ENCODE measurements at places on chromosomes 12 and 14. TPM values are rescaled to one million over a fixed set of nuclear protein-coding genes. Genes with fewer than 3 reads are reported as not detected.

DNA sequence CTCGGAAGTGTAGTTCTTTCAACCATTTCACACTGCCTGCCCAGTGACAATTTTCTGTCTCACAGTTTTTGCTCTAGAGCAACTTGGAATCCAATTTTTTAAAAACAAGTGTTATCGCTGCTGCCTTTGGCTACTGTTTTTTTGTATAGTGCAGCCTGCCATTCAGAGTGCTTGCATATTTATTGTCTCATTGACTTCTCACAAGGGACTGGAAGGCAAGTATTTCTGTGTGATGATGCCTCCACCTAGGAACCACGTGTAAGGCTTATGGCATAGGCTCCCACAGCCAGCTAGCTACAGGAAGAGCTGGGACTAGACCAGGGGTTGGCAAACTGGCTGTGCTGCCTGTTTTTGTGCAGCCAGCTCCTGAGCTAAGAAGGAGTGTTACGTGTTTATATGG is 903 bp downstream of the PARPBP start:
- peak overlapping the region; percentile 91 for H3K4me3 ChIP-seq
- peak overlapping the region; percentile 91 for H3K27ac ChIP-seq
- peaks cover 40% of the 10 kb centered on the region for H3K36me3 ChIP-seq
- peaks cover 45% of the 10 kb centered on the region for H3K4me1 ChIP-seq

- no peak overlapping the region for H3K27ac ChIP-seq
- H3K27me3 ChIP-seq: no peaks in the 10 kb centered on the region
- H3K4me1 ChIP-seq: peaks cover 8% of the 10 kb centered on the region
- no peak overlapping the region for H3K4me3 ChIP-seq
Measured at GRCh38 chr12:101891462-101891971, 14.1 kb downstream of the DRAM1 start.

The ACACB gene
- total RNA-seq: 12.2 TPM

The ARPC3 gene
- total RNA-seq: 460 TPM

DNA sequence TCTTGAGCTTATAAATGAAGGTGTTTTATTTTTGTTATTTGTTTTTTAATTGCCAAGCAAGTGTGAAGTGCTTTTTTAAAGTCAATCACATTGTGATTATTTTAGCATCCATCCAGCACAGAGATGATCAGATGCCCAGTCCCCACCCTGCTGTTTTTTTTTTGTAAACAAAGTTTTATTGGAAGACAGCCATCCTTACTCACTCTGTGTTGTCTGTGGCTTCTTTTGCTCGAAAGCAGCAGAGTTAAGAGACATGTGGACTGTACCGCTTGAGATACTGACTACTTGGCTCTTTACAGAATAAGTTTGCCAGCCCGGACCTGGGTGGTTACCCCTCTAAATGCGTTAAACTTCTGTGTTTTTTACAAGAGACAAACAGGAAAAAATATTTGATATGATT is 30.9 kb upstream of the AMN start:
- no peak overlapping the region for H3K27ac ChIP-seq
- H3K4me1 ChIP-seq: no peaks in the 10 kb centered on the region
- H3K36me3 ChIP-seq: peaks cover 48% of the 10 kb centered on the region
- no peaks in the 10 kb centered on the region for H3K27me3 ChIP-seq

The PLA2G1B gene
- not detected for total RNA-seq

The POU6F1 gene
- total RNA-seq: 4.8 TPM

GRCh38 chr12:24113701-24114100 is 164.2 kb upstream of the SOX5 start:
- no peak overlapping the region for H3K27ac ChIP-seq
- no peak overlapping the region for H3K4me3 ChIP-seq
- no peaks in the 10 kb centered on the region for H3K36me3 ChIP-seq
- H3K27me3 ChIP-seq: no peaks in the 10 kb centered on the region

DNA sequence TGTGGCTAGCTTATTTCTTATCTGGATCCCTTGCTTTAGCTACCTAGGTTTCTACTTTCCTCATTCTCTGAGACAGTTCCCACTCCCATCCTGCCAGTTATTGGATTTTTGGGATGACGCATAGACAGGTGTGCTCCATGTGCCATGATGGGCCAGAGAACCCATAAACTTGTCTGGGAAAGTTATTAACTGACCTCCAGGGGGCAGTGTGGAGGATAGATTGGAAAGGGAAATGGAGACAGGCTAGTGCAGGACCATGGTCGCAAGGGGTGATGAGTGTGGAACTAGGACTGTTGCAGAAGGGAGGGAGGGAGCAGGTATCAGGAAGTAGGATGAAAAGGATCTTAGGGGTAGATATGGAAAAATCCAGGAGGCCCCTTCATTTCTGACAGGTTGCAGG is 80.3 kb downstream of the ESRRB start:
- H3K36me3 ChIP-seq: no peaks in the 10 kb centered on the region
- DNase-seq: peak; percentile 25
- no peak overlapping the region for H3K4me3 ChIP-seq
- no peaks in the 10 kb centered on the region for H3K4me1 ChIP-seq
- peaks cover 6% of the 10 kb centered on the region for H3K27me3 ChIP-seq

DNA sequence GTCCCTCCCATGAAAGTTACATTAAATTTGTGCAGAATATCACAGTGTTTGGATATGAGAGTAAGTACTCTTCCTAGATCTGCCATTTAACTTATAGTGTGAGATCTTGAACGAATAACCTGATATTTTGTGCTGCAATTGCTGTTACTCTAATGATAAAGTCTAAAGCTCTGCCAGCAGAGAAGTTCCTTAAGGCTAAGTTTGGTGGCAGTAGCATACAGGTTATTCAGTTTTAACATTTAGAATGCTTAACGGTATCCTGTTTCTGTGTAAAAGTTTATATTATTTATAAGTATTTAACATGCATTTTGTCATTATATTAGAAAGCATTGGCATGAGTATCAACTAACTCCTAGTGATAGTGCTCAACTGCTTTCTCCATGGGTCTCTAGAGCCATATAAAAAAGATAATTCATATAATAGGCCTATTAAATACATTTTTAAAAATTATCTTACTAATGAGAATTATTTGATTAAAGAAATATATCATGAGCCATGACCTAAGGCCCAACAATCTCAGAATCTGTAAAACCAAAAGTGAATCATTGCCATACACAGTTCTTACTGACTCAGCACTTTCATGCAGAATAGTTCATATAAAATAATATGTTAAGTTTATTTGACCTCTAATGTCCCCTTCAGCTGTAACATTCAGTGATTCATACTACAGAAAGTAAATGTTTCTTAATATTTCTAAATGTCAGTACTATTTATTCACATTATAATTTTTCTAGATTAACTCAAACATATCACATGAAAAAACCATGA is 1058.6 kb downstream of the TRHDE start:
- no peak for DNase-seq
- no peak overlapping the region for H3K27ac ChIP-seq
- no peaks in the 10 kb centered on the region for H3K36me3 ChIP-seq
- no peaks in the 10 kb centered on the region for H3K4me1 ChIP-seq
- no peak overlapping the region for H3K4me3 ChIP-seq

DNA sequence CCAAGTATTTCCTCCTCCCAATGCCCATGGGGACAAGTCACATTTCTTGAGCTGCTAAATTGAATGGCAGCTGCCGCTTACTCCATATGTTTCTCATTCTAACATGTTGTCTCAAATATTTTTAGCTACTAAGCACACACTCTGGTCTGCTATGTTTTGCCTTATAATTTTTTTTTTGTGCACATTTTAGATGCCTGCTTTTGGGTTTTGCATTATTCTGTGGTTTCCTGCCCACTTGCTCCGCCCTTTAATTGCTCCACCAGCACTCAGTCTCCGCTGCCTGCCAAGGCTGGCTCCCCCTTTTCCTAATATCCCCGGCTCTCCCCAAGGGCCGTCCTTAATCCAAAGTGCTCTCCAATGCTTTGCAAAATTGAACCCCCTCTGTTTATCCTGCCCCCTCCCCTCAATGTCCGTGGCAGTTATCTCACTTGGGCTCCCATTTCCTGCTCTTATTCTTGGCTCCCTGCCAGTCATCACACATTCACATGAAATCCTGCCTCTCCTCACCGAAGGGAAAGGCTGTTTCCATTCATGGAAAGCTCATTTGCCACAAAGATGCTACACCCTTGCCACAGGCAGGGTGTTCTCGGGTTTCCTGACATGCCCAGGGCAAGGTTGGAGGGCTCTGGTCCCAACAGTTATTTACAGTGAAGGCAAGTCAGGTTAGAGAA is 79.4 kb downstream of the C12orf75 start:
- peaks cover 15% of the 10 kb centered on the region for H3K4me1 ChIP-seq
- H3K4me3 ChIP-seq: no peak overlapping the region
- DNase-seq: no peak
- H3K36me3 ChIP-seq: peaks cover 3% of the 10 kb centered on the region

GRCh38 chr12:2112401-2112800 is 59.6 kb downstream of the CACNA1C start:
- H3K4me1 ChIP-seq: no peaks in the 10 kb centered on the region
- DNase-seq: no peak
- H3K27ac ChIP-seq: no peak overlapping the region
- no peak overlapping the region for H3K4me3 ChIP-seq
- no peaks in the 10 kb centered on the region for H3K36me3 ChIP-seq
- no peaks in the 10 kb centered on the region for H3K27me3 ChIP-seq

DNA sequence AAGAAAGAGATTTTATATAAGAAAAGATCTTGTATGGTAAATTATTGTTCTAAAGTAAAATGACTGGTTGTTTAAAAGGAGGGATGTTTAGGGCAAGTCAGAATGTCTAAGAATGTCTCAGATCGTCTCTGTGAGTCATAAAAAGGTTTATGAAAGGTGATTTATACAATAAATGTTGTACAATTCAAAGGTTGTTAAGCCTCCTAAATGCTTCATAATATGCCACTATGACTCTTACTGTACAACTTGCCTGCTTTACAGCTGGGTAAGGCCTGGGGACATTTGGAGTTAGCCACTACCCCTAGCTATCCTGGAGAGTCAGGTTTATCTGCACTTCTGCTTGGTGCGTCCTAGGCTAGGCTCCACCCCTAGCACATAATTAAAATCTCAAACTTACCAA is 927.4 kb downstream of the FSCB start:
- H3K27ac ChIP-seq: no peak overlapping the region
- no peak overlapping the region for H3K4me3 ChIP-seq
- DNase-seq: no peak
- H3K27me3 ChIP-seq: no peaks in the 10 kb centered on the region
- no peaks in the 10 kb centered on the region for H3K36me3 ChIP-seq

The COA8 gene
- 31.0 TPM for total RNA-seq

- peaks cover 16% of the 10 kb centered on the region for H3K4me1 ChIP-seq
- peaks cover 10% of the 10 kb centered on the region for H3K36me3 ChIP-seq
- no peak overlapping the region for H3K27ac ChIP-seq
- no peaks in the 10 kb centered on the region for H3K27me3 ChIP-seq
- H3K4me3 ChIP-seq: no peak overlapping the region
Measured at GRCh38 chr12:4817880-4818279, 91.8 kb upstream of the KCNA1 start.

DNA sequence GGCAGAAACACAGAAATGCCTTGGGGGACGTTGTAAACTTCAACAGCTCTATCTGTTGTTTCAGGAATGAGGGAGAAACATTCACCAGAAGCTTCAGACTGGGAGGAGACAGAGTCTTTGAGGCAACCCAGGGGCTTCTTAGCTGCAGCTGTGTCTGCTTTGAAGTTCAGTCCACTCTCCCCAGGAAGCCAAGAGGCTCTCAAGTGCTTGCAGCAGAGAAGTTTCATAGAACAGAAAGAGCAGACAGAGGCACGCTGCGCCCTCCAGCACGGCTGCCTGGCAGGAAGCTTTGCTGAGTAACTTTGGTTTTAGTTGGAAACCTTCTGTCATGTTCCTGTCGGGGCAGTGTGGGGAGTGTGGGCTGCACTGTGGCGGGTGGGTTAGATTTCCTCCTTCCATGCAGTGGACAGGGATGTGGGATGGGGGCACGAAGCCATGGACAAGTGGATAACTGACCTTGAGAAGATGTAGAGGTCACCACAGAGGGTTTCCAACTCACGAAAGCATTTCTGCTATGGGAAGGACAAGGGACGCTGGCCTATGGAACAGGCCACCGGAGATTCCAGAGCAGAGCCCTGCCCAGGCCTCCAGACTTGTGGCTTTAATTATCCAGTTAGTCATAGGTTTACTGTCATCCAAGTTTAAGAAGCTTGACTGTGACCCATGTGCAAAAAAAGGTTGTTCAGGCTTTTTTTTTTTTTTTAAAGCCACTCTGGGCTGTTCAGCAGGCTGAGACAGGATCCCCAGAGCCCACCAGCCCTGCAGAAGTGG is 107.7 kb downstream of the ARF6 start:
- H3K36me3 ChIP-seq: peaks cover 7% of the 10 kb centered on the region
- no peaks in the 10 kb centered on the region for H3K27me3 ChIP-seq
- peaks cover 78% of the 10 kb centered on the region for H3K4me1 ChIP-seq
- peak overlapping the region; percentile 77 for H3K4me3 ChIP-seq

DNA sequence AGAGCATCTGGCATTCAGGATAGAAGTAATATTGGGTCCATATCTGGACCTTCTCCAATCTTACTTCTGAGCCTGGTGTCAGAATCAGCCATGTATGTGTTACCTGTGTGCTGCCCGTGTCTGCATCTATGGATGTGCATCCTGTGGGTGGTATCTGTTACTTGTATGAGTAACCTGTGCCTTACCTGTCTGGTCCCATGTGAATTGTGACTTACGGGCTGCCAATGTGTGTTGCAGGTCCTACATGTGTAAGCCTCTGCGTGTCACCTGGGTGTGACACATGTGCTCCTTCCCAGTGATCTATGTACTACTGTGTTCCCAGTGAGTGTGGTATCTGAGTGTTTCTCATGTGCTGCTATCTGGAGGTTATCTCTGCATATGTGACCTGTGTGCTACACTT is 208.4 kb downstream of the ADGRD1 start:
- H3K36me3 ChIP-seq: no peaks in the 10 kb centered on the region
- no peak overlapping the region for H3K4me3 ChIP-seq
- no peaks in the 10 kb centered on the region for H3K27me3 ChIP-seq

DNA sequence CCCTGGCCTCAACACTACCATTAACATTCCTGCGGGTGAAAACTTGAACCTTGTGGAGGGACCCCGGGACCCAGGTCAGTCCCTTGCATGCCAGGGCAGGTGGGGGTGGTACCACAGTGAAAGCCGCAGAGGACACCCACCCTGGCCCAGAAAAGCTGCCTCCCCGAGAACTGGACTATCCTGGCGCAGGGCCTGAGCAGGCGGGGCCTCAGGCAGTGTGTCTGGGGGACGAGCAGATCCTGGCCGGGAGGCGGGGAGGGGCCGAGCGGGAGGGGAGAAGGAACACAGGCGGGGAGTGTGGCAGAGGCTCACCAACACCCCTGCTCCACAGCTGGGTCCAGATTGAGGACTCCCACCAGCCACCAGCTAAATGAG is 10.0 kb downstream of the AHNAK2 start:
- peaks cover 14% of the 10 kb centered on the region for H3K27me3 ChIP-seq
- H3K36me3 ChIP-seq: no peaks in the 10 kb centered on the region
- no peak overlapping the region for H3K27ac ChIP-seq
- DNase-seq: no peak

All from activated CD4-positive, alpha-beta memory T cell treated with anti-CD3 and anti-CD28 coated beads, Interleukin-2, amount 10 ng/mL, durations not matched to agents 7 days and 5 days (primary cell).